ENCODE measurements at places on chromosomes 11 and 22.

DNA sequence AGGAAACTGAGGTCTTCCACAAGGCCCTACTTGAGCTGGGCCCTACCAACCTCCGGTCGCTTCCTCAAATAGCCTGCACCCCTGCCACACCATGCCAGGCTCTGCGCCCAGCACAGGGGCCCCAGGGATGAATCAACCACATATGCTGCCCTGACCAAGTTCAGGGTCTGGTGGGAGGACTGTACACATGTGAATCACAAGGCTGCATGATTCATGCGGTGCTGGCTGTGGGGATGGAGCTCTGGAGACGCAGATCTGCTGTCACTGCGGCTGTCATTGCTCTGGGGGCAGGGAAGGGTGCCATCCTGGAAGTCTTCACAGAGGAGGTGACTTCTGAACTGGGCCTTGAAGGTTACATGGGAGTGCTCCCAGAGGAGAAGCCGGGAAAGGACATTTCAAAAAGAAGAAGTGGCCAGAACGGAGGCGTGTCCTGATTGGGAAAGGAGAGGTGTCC is 21.5 kb downstream of the CYTH4 start:
- peak; percentile 76 for DNase-seq

GRCh38 chr11:70592641-70593165 is 194.4 kb downstream of the CTTN start:
- DNase-seq = no peak

GRCh38 chr11:119125821-119126220 is 4.4 kb downstream of the HINFP start:
- no peak for DNase-seq

DNA sequence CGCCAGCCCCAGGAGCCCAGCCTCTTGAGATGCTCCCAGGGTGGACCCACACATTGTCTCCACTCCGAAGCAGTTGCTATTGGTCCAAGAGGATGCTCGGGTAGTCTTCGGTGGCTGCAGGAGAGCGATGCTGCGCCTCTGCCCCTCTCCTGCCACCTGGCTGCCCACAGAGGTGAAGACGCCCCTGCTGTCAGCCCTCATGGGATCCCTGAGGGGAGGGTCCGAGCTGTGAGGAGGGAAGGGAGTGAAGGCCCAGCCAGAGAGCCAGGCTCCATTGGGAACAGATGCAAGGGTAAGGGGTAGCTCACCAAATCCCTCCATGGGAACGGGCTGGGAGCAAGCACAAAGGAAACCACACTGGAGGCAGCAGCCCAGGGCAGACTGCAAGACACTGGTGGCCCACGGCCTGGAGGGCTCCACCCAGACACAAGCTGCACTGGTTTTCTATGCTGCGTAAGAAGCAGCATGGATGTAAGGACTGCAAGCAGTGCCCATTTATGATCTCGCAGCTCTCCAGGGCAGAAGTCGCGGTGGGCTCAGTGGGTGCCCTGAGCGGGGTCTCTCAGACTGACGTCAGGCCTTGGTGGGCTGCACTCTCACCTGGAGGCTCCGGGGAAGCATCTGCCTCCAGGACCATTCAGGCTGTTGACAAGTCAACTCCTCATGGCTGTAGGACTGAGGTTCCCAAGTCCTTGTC is 15.7 kb downstream of the TSPAN32 start:
- DNase-seq = no peak

- DNase-seq = no peak
Measured at GRCh38 chr22:30325065-30325720, 1.5 kb downstream of the TBC1D10A start.

GRCh38 chr11:68658097-68658496 is 26.2 kb upstream of the GAL start:
- DNase-seq = no peak

DNA sequence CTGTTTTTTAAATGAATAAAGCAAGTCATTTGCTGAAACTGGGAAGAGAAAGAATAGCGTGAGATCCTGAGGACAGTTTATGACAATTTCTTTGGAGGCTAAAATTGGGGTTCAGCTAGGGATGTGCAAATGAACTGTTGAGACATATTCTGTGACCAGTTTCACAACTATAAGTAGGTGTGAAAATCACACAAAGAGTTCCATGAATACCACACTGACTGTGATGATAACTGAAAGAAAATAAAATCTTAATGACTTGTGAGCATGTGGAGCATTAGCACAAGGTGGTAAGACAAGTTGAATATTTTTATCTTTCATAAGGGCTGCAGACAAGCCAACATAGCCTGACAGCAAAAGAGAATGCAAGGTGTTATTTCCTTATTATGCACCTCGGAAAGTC is 61.1 kb upstream of the PDGFD start:
- no peak for DNase-seq

- no peak for DNase-seq
Measured at GRCh38 chr11:32400196-32400595, 35.1 kb downstream of the WT1 start.

- DNase-seq = no peak
Measured at GRCh38 chr22:47443836-47444745, 681.6 kb downstream of the TBC1D22A start.

- no peak for DNase-seq
Measured at GRCh38 chr22:26286091-26286820, 117.0 kb downstream of the SEZ6L start.

DNA sequence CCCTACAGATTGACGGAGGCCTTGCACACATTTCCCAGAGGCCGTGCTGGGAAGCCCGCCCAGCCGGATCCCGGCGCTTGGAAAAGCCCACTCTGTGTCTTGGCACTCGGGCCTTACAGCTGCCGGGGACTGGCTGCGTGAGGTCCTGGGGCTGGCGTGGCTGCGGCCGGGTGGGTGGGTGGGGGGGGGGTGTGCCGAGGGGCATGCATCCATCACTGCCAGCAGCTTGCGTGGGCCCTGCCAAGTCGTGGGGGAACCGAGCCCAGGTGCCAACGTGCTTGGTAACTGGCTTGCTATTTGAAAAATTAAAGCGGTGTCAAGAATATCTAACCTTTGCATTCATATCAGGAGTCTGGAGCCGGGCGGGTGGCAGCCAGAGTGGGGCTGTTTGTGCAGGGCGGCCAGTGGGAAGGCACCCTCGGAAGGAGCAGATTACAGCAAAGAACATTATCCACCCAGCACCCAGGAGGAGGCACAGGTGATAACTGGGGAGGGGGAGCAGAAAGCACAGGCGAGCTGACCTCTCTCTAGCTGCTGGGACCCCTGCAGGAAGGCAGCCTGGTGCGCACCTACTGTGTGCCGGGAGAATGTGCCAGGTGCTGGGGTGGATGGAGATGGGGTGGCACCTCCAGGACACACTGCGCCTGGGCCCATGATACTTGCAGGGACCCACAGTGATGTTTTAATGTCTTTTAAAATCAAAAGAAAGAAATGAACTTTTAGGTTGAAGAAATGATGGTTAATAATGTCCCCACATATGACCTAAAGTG is 28.5 kb upstream of the SMIM38 start:
- DNase-seq = no peak

DNA sequence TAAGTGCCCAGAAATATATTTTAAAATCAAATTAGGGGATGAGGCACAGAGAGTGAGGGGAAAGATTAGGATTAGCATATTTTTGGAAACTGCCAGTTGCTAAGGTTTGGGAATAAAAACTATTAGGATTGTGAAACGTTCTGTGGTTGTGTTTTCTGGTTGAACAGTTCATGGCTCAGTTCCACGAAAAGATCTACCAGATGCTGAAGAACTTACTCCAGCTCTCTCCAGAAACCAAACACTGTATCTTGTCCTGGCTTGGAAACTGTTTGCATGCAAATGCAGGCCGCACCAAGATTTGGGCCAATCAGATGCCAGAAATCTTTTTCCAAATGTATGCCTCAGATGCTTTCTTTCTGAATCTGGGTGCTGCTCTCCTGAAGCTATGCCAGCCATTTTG is 15.3 kb downstream of the UBE4A start:
- DNase-seq = no peak

DNA sequence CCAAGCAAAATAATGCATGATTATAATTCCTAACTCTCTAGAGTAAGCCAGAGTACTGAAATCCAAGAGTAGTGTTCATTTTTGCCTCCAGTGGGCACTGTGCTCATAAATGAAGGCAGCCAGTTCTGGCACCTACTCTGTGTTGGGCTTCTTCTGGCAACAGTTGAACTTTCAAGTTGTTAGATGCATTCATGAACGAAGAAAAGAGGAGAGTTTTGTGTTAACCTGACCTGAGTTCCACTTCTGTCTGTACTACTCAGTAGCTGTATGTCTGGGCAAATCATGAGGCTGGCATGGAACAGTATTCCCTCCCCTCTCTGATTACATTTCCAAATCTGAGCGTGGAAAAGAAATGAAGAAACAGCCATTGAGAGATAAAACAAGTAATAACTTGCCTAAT is 20.3 kb upstream of the TENM4 start:
- DNase-seq = no peak

- no peak for DNase-seq
Measured at GRCh38 chr11:72236774-72237111, 7.2 kb downstream of the PHOX2A start.
